ENCODE measurements at places on chromosomes 7 and 10.

DNA sequence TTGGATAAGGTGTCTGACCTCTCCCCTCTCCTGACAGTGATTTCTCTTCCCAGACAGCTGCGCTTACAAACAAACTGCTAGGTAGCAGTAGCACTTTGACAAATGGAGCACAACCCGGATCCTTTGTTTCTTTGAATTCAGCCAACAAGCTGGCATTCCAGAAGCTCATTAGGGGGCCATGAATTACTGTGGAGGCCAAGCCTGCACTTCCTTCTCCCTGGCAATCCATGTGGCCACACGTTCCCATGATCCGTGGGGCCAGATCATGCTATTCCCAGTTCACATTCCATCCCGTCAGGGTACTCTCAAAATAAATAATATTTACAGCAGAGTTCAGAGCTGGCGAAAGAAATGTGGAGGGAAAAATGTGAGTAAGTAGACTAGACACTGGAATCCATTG lies 172.4 kb downstream of the PRPF18 start:
- DNase-seq, result no peak

DNA sequence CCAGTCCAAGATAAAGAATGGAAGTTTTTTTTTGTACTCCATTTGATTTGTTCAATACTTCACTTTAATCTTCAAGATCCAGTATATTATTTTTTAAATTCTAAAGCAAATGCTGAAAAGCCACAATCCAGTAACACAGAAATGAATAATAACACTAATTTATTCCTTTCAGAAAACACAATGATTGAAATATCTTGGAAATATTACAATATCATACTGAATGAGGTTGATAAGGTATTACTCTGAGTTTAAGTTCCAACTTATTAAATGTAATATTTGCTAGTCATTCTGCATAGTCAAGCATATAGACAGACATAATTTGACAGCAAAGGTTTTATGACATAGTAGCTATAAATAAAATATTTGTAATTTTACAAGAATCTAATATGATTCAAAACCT lies 4.4 kb downstream of the MEOX2 start:
- DNase-seq, result no peak

GRCh38 chr7:133401225-133401624 lies 148.3 kb downstream of the EXOC4 start:
- no peak for DNase-seq

DNA sequence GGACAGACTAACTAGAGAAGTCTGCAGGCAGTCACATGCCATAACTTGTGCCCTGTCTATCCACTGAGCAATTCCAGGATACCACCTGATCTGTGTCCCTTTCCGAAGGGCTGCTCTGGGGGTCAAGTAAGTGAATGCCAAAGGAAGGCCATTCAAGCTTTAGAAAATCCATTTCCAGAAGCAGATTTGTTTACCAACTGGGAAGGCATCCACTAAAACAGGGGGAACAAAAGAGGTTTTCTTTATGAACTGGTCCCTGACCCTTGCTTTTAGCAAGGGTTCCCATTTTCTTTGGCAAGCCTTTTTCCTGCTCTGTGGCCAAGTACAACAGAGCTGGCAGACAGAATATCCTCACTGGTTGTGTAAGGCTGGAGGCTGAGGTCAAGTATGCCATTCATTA lies 36.5 kb downstream of the ITPRID1 start:
- DNase-seq, result no peak

GRCh38 chr10:109114579-109114978 lies 808.7 kb downstream of the XPNPEP1 start:
- DNase-seq, result no peak

DNA sequence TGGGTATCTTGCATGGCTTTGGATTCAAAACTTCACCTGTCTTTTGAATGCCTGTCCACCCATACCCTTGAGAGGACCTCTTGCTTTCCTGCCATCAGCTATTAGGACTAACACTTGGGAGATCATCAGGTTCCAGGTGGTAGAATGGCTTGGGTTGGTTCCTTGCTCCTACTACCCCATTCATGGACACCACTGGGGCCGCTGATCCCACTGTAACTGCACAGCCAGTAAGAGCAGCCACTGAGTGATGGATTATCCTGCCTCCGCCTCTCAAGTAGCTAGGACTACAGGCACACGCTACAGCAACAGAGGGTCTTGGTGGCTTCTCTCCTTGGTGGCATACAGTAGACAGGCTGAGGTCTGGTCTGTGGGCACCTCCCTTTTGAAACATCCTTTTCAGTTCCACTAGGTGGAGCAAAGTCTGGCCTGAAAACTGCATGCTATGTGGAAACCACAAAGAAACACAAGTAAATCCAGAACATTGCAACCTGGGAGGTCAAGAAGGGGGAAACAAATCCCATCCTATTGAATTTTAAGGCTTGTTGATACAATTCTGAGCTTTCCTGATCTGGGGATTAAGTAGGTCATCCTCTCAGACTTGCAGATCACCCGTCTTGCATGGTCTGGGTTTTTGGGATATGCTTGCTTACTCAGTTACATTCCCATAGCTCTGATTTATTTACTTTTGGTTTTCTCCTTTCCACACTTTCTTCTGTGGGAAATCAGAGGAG lies 9.4 kb downstream of the WBP1L start:
- DNase-seq, result no peak

GRCh38 chr7:32582036-32582435 lies 86.7 kb downstream of the AVL9 start:
- no peak for DNase-seq

GRCh38 chr10:123266971-123267370 lies 112.8 kb downstream of the BUB3 start:
- DNase-seq, result no peak

DNA sequence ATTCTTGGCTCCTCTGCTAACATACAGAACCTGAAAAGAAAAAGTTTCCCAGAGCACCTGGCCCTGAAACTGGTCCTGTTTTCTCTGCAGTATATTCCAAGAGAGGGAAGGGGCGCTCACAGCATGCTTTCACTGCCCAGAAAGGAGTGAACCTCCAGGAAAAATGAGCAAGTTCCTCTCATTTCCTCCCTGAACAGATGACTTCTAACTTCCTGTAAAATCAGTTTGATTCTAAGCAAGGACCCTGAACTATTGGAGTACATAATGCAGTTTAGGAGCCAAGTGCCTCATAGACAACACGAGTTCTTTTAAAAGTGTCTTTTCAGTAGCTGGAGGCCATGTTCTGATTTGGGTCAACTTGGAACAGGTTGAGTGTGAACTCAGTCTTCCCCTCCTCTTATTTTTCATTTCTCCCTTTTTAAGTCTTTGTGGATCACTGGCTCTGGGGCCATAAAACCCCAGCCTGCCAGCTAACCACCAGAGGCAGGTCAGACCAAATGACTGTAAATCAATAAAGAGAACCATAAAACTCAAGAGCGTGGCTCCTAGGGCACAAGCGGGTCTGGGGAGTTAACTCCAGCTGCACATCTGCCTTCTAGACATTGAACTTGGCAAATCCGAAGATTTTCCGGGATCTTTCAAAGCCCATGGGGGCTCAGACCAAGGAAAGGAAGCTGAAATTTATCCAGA lies 5.9 kb upstream of the LRRC18 start:
- no peak for DNase-seq

GRCh38 chr7:22865602-22865960 lies 42.9 kb upstream of the TOMM7 start:
- DNase-seq, result no peak

- DNase-seq, result no peak
Measured at GRCh38 chr10:130717083-130717482, 580.9 kb downstream of the GLRX3 start.

GRCh38 chr7:88761779-88762178 lies 2.3 kb downstream of the ZNF804B start:
- DNase-seq, result no peak
